Stimulated activated CD4-positive, alpha-beta T cell treated with anti-CD3 and anti-CD28 coated beads, Interleukin-1b, Interleukin-23, amount 100 ng/mL, for 1 hour (primary cell): ENCODE measurements at places on chromosomes 6 and 20.
A peak's percentile ranks its signal among the peaks of the same experiment; 100 is the strongest.

DNA sequence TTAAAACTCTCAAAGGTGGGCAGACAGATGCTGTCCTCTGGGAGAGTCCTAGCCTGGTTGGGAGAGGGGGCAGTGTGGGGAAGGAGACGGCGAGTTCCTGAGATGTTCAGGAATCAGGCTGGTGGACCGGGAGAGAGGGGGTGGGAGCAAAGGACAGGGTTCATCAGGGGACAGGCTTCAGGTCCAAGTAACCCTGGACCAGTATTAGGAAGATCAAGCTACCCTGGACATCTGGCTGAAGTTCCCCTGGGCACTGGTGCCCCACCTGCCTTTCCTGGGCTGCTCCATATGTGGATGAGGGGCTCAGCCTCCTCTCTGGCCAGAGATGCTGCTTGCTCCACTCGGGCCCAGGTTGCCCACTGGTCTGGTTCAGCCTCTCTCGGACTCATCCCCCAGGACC lies 1.1 kb upstream of the IP6K3 start:
- DNase-seq = no peak

GRCh38 chr20:19540392-19540791 lies 217.7 kb upstream of the RIN2 start:
- no peak for DNase-seq

GRCh38 chr6:32254761-32255198 lies 30.9 kb upstream of the NOTCH4 start:
- DNase-seq = no peak

GRCh38 chr6:144284783-144285547 lies at the start of gene UTRN:
Gene UTRN (plus strand): TSS chr6:144285335. CDS start chr6:144291829, 6,494 bp downstream.
- DNase-seq = no peak

GRCh38 chr6:89562093-89562973 lies 76.2 kb downstream of the LYRM2 start:
- DNase-seq = no peak

GRCh38 chr6:16184129-16184528 lies 54.3 kb upstream of the GMPR start:
- no peak for DNase-seq

GRCh38 chr20:38764567-38765318 lies 16.5 kb downstream of the ACTR5 start:
- no peak for DNase-seq

DNA sequence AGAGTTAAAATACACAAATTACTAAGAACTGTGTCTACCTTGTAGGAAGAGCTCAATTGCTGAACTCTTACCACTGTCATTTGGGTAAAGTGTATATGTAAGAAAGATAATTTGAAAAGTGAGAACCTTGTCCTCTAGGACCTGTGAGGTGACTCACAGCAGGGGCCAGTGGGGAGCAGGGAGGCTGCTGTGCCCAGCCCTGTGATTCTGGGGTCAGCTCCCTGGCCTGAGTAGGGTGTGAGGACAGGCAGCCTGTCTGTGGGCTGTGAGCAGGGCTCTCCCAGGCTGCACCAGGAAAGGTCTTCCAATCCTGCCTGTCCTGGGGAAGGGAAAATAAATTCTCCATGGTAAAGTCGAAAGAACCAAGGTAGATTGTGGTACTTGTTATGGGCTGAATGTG lies 27.3 kb upstream of the SIRPG start:
- no peak for DNase-seq

DNA sequence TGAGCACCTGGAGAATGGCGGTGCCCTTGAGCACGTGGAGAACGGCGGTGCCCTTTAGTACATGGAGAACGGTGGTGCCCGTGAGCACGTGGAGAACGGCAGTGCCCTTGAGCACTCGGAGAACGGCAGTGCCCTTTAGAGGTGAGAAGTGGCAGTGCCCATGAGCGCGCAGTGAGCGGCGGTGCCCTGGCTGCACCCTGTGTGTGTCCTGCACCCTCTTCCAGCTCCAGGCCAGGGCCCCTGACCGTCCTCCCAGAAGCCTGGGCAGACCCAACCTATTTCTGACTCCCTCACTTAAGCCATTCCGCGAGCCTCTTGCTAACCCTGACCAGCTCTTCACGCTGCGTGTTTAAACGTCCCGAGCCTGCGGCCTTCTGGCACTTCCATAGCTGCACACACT lies 151.3 kb downstream of the DLL1 start:
- no peak for DNase-seq

DNA sequence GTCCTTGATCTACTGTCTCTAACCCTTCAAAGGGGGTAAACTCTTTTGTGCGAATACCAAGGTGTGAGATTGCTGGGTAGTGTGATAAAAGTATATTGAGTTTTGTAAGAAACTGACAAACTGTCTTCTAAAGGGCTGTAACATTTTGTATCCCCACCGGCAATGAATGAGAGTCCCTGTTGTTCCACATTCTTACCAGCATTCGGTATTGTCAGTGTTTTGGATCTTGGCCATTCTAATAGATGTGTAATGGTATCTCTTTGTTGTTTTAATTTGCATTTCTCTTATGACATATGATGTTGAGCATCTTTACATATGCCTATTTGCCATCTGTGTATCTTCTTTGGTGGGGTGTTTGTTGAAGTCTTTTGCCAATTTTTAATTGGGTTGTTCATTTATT lies 1090.7 kb downstream of the KIF16B start:
- DNase-seq = no peak

DNA sequence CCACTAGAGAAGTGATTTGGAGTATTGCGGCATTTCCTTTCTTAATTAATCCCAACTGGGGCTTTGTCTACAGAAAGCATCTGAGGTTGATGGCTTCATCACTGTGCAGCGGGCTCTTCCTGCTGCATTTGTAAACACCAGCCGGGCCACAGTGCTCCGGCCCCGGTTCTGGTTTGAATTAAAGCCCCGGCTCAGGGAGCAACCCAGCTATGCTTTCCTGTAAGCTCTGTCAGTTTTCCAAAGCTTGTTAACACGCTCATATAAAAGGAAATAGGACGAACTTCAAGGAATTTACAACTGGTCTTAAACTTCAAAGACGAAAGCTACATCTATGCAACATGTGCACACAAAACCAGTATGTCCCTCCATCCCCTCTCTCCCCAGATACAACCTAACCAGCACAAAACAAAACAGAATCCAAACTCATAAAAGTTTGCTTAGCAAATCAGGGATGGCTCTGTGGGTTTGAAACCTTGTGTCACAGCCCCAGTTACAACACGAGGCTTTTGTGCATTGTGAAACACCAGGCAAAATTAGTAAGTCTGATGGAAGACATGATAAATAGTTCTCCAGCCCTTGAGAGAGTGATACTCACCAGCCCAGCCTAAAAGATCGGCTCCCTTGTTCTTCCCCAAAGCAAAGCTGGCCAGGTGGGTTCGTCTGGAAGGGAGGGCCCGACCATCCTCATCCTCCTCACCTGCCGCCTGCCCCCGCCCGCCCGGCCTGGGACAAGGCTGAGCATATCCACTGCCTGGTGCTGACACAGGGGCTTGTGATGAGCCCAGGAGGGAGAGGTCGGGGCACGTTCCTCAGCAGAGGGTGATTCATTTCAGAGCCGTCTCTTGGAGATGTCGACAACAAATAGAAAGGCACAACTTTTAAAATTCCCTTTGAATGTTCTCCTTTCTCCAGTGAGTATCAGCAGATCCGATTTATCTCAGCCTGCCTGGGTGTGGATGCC lies 197.9 kb downstream of the TFAP2C start:
- no peak for DNase-seq

DNA sequence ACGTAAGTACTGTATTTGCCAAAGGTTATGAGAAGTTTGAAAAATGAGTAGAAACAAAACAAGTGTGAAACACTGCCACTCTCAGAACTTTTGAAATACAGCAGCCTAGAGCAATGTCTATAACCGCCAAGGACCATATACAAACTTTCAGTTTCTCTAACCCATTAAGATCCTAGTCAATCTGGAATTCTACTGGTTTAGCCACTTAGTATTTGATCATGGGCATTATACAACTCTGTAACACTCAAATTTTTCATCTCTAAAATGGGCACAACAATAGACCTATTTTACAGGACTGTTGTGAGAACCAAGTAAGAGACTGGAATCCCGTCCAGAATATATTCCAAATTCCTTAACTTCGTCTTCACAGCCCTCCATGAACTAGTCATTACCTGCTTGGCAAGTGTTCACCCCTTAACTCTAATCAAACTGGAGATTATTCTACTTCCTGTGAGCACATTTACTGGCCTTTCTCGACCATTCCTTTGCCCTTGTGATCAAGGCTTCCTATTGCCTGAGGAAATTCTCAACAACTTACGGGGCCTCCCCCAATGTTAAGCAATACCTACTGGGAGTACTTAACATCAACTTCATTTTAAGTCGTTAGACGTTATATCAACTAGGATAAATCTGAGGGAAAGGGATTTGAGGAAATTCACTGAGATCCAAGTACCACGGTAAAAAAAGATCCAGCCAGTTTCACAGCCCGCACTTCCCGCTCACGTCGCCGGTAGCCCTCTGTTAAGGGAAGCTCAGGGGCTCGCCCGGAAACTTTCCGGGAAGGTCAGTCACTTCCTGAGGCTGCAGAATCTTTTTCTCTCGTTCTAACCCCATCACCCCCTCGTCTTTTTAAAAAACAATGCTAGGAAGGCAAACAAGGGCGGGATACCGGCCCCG lies 1.1 kb downstream of the EIF2S2 start:
- DNase-seq = no peak

DNA sequence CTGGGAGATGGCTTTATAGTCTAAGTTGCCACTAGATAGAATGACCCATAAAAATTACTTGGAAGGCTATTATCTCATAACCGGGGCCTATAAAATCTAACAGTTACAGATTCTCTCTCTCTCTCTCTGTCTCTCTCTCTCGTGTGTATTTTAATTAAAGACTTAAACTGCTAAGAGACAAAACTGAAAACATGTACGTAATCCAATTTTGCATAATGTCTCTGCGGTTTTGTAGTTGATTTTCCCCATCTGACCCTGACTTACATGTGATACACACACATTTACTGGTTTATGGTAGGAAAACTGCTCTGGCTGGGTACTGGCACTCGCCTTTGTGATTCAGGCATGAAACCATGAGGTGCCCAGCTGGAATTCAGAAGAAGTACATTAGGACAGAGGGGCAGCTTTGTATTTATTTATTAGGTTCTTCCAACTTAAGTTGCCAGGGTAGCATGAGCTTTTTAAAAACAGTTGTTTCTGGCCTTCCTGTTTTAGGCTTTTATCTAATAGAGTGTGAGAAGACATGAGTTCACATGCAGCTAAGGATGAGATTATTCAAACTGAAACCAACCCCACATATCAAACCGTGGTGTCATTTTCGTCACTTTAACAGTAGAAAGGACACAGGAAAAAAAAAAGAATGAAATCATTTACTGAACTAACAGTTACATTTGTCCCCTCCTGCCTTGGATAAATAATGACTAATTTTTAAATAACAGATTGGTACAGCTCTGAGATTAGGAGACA lies 182.5 kb downstream of the GMPR start:
- DNase-seq = no peak

GRCh38 chr6:139219271-139219729 lies 72.5 kb downstream of the TXLNB start:
- DNase-seq = peak; percentile 27

GRCh38 chr6:137919502-137919823 lies 52.4 kb downstream of the TNFAIP3 start:
- DNase-seq = no peak

- no peak for DNase-seq
Measured at GRCh38 chr6:169689287-169689686, 12.5 kb downstream of the WDR27 start.

GRCh38 chr20:1214838-1215261 lies 11.0 kb upstream of the RAD21L1 start:
- DNase-seq = no peak

DNA sequence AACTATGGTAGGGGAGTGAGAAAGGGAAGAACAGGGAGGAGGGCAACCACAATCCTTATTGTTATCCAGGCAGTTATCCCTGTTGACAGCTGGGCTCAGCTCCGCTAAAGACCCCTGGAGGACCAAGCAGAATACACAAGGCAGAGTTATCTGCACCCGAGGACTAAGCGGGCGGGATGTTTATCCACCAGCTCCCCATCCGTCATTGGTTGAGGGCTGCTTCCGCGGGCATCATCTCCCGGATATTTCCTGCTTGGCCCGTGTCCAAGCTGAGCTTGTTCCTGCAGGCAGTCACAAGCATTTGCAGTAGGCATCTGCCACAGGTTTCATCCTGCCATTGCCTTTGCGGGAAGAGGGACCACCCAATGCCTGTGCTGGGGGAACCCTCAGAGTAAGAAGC lies 102.1 kb downstream of the DLGAP4 start:
- no peak for DNase-seq

DNA sequence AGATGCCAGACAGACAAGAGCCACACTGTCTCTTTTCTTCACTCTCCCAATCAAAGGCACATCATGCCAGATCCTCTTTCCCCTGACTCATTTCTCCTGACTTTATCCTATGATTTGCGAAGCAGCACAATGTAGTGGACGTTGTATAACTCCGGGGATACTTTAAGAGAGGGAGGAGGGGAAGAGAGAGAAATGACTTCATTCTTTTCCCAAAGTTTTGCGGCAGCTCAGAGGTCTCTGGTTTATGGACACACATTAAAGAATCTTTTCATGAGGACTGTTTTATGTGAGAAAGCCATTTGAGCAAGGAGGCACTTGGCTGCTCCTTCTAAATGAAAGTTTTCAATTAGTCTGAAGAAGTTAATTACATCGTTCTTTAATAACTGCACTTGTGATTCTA lies 75.1 kb upstream of the MC3R start:
- no peak for DNase-seq

- DNase-seq = no peak
Measured at GRCh38 chr6:25329161-25329817, 50.1 kb downstream of the CARMIL1 start.

GRCh38 chr20:8036771-8037170 lies 17.2 kb upstream of the TMX4 start:
- no peak for DNase-seq

- no peak for DNase-seq
Measured at GRCh38 chr20:62834967-62835730, 18.3 kb downstream of the COL9A3 start.

GRCh38 chr20:35333606-35334005 lies 41.4 kb upstream of the FAM83C start:
- DNase-seq = no peak

GRCh38 chr6:10759312-10759839 lies 11.8 kb downstream of the TMEM14B start:
- no peak for DNase-seq

GRCh38 chr6:33177552-33178446 lies 14.5 kb downstream of the COL11A2 start:
- DNase-seq = no peak

DNA sequence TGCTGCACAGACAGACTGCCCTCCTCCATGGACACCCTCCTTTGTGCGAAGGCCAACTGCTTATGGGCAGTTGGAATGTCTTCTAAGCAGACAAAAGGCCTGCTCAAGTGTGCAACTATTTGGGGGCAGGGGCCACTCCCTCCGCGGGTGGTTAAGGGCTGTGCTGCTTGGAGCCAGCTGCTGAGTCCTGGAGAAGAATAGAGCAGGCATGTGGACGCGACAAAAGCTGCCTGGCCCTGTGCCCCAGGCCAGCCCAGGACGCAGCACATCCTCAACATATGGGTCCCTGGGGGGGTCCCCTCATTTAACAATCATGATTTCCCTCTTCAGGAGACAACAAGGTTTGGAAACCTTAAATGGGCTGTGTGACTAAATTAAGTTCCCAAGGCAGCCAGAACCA lies 45.5 kb upstream of the ENTPD6 start:
- no peak for DNase-seq
